Stimulated activated CD4-positive, alpha-beta T cell treated with anti-CD3 and anti-CD28 coated beads, Interleukin-1b, Interleukin-23, amount 100 ng/mL, for 4 hours (primary cell): ENCODE measurements at places on chromosomes 13 and 19.
A peak's percentile ranks its signal among the peaks of the same experiment; 100 is the strongest.

DNA sequence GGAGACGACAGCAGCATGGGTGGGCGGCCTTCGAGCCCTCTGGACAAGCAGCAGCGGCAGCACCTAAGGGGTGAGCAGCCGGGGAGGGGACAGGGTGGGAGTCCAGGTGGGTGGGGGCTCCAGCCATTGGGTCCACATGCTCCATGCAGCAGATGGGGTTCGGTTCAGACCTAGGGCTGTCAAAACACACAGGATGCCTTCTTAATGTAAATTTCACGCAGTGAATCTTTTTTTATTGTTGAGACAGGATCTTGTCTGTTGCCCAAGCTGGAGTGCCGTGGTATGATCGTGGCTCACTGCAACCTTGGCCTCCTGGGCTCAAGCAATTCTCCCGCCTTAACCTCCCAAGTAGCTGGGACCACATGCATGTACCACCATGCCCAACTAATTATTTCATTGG lies 15.9 kb downstream of the PGLS start:
- no peak for DNase-seq

GRCh38 chr19:21576481-21576880 lies 71.1 kb downstream of the ZNF429 start:
- no peak for DNase-seq

DNA sequence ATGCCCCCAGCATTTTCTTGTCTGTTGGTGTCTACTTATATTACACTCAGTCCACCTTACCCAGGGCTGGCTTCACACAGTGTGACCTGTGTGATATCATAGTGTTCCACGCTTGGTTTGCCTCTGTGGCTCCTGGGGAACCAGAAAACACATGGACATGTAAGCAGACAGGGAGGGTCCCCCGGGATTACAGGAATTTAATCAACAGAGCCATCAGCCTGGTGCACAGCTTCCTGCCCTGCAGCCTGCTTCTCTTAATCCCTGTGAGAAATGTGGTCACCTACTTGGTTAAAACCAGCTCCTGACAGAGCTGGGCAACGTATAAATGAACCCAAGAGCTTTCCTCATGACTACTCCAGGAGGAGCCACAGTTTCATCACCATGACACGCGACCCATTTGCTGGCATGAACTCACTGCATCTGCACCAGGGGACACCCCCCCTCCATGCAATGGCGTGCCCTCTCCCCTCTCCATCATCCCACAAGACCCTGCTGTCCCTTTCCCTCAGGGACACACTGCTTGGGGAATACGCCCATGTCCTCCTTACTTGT lies 152.1 kb downstream of the UQCRFS1 start:
- no peak for DNase-seq

GRCh38 chr13:110116072-110116487 lies 190.9 kb downstream of the COL4A1 start:
- DNase-seq, result peak; percentile 44

DNA sequence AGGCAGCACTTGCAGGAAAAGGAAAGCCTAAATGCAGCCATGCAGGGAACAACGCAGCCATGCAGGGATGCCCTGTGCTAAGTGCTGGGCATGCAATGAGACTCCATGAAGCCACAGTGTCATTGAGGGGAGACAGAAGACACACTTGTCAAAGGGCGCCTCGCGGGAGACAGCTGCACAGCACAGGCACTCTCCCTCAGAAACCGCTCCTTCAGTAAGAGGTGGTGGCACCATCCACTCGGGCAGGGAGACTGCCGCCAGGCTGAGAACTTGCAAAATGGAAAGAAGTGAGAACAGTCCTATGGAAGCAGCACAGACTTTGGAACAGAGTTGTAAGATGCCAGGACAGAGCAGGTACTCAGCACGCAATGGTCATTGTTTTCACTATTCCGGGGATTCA lies 51.1 kb downstream of the GGACT start:
- no peak for DNase-seq

DNA sequence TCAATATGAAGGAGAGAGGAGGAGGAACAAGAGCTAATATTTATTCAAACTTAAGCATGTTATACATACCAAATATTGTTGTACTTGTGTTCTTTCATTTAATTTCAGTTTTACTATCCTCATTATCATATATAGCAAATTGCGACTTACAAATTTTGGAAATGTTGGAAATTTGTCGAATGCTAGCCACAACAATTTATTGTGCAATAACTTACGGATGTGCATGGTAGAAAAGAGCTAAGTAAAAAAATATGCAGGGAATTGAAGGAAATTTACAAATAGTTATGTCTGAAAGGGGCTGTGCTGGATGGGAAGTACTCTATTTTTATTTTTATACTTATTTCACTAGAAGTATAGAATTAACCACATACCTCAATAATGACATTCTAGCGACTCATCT lies 376.3 kb downstream of the PCDH20 start:
- DNase-seq, result no peak

- DNase-seq, result no peak
Observed at GRCh38 chr19:47362321-47362720, 13.2 kb downstream of the DHX34 start.

GRCh38 chr13:77506874-77507273 lies 28.6 kb upstream of the SCEL start:
- DNase-seq, result no peak

GRCh38 chr19:43674183-43674582 lies 4.2 kb upstream of the PLAUR start:
- DNase-seq, result no peak

- peak; percentile 80 for DNase-seq
Observed at GRCh38 chr19:13117772-13118423, at the start of gene NACC1. TSS of gene NACC1 (plus strand) at chr19:13118264. CDS start at chr19:13135208, 16,944 bp downstream.

DNA sequence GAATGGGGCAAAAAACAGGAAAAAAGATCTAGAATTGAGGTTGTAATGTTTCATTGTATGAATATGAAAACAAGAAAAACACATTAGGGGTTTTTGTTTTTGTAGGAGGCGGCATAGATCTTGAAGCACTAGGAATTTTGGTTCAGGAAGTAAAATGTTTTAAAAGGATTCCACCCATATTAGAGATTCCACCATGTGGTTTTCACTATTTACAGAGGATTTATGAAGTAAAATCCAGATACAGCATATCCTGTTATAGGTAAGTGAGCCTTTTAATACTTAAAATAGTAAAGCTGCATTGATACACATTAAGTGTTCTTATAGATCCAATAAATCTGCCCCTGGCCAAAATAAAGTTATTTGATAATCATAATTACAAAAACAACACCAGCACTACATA lies 61.4 kb downstream of the MICU2 start:
- no peak for DNase-seq

DNA sequence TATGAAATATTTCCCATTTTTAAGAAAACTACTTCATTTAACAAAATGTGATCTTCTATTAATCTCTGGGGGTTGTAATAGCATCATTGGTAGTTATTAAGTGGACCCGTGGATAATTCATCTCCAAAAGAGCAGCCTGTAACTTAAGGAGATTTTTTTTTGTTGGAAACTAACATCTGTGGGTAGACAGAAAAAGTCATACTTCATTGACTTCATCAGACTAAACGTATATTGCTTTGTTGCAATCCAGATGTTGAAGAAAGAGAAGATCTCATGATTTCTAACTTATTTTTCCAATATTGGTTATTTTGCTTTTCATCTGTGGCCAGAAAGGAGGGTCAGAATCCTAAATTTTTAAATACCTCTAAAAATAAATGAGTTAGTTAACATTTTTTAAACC lies 296.5 kb upstream of the MIR17HG start:
- DNase-seq, result no peak

DNA sequence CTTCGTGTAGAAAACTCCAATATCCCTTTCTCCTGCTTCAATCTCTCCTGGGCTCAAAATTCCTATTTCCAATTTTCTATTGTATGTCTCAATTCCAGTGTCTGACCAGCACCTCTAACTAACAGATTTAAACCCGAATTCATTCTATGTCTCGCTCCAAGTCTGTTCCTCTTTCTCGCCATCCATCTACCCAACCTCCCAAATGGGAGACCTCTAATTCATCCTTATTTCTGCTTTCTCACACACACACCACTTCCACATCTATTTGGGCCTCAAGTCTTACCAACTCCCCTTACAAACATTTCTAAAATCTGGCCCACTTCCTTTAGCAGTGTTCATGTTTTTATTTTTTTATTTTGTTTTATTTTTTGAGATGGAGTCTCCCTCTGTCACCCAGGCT lies 53.3 kb downstream of the MBD3L2B start:
- no peak for DNase-seq

DNA sequence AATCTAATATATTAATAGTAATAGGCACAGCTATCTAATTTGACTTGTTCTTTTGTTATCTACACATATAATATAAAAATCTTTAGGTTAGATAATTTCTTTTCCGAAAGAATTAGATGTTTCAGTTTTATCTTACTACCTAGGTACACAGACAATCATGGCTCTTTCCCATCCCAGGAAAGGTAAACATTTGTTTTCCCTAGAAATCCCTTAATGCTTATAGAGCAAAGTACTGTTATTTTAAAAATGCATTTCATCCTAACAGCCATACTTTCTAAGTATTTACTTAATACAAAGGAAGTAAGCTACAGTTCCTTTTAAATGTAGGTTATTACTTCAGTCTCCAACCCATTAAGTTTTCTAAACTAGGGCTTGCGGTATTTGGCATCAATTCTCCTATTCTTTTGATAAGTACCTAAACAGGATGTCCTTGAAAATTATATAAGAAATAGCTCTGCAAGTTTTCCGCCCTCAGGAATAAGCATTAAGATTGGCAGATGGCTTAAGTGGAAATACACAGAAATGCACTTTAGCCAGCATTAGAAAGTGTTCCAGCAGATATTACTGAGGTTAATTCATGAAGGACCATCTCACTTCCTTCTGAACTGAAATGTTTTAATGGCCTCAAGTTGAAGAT lies 616.2 kb upstream of the SPRY2 start:
- DNase-seq, result no peak

DNA sequence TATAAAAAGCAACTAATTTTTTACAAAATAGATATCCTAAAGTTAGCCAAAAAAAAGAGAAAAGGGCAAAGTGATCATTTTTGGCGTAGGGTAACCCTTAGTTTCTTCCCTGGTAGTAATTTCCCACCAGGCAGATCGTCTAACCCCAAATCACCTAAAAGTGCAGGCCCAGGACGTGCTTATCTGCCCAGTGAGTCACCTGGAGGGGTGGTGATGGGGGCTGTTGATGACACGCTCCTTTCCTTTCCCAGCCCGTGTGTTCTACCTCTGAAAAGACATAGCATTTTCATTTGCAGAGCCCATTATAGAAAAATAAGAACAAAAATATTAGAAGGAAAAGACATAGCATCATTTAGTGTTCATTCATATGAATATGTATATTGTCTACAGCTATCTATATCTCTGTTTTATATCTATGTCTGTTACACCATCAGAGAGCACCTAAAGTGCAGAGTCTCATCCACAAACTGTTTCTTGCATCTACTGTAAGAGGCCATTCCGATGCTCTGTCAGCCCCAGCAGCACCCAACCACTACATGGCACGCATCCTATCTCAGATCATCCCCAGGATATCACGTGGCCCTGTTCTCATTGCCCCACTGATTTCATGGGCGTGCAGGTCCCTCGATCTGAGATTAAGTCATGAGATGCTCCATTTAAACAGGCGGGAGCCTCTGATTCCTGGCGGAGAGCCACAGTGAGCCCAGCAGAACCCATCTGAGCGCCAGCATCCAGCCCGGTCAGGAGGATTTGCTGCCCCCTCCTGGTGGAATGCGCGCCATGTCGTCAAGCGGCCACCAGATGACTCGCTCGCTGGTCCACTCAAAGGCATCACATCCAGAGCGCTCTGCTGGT lies 8.5 kb upstream of the LILRB3 start:
- peak; percentile 84 for DNase-seq

DNA sequence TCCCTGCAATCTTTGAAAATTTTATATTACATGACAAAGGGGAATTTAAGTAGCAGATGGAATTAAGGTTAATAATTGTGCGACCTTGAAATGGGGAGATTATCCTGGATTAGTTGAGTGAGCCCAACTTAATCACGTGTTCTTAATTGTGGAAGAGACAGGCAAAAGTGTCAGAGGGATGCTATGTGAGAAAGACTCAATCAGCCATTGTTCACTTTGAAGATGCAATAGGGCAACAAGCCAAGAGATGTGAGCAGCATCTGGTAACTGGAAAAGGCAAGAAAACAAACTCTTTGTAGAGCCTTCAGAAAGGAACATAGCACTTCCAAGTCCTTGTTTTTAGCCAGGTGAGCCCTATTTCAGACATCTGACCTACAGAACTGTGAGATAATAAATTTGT lies 247.7 kb downstream of the SLITRK1 start:
- no peak for DNase-seq

DNA sequence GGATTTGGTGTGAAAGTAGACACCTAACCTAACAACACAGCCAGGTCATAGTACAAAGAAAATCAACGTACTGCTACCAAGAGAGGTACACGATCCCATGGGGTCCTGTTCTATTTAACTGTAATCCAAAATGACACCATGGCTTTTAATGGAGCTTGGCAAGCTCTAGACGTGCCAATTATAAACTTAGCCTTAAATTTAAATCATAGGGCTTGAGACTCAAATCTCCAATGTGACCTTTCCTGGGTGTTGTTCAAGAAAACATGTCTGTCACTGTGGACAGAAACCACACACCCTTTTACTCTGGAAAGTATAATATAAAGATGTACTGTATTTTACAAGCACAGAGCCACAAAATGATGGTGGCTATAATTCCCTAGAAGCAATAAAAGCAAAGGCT lies 299.3 kb downstream of the ENOX1 start:
- DNase-seq, result no peak

- no peak for DNase-seq
Observed at GRCh38 chr13:100608906-100609305, 20.3 kb upstream of the GGACT start.

GRCh38 chr13:29703421-29703820 lies 107.9 kb upstream of the SLC7A1 start:
- no peak for DNase-seq

- no peak for DNase-seq
Observed at GRCh38 chr13:32228330-32229041, 86.7 kb downstream of the ZAR1L start.

GRCh38 chr13:20873348-20873747 lies 29.2 kb downstream of the XPO4 start:
- DNase-seq, result no peak

DNA sequence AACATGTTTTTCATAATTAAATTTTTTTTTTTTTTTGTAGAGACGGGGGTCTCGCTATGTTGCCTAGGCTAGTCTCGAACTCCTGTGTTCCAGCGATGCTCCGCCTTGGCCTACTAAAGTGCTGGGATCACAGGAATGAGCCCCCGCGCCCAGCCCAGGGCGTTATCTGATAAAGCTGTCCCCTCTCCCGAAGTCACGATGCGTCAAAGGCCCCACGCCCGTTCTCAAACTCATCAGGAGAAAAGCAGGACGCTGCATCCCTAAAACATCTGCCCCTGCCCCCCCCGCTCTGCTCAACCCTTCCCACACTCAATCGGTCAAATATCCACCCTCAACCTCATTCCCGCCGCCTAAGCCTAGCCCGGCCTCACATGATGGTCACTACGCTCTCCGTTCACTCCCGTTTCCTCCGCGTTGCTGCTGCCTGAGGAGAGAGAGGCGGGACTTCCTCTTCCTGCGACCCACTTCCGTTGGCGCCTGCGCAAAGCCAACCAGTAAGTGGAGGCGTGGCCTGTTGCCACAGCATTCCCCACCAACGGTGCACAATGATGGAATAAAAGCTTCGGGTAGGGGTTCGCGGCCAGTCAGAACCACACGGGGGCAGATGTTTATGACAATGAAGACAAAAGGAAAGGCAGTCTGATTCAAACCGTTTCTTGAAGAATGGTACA lies at the start of gene SNRPD2:
SNRPD2 (minus strand) TSS at position 438 of the 671 bp plus-strand sequence; CDS start at position 373, 65 bp downstream.
- DNase-seq, result peak; percentile 87
